ENCODE measurements at places on chromosomes 12 and 14.

DNA sequence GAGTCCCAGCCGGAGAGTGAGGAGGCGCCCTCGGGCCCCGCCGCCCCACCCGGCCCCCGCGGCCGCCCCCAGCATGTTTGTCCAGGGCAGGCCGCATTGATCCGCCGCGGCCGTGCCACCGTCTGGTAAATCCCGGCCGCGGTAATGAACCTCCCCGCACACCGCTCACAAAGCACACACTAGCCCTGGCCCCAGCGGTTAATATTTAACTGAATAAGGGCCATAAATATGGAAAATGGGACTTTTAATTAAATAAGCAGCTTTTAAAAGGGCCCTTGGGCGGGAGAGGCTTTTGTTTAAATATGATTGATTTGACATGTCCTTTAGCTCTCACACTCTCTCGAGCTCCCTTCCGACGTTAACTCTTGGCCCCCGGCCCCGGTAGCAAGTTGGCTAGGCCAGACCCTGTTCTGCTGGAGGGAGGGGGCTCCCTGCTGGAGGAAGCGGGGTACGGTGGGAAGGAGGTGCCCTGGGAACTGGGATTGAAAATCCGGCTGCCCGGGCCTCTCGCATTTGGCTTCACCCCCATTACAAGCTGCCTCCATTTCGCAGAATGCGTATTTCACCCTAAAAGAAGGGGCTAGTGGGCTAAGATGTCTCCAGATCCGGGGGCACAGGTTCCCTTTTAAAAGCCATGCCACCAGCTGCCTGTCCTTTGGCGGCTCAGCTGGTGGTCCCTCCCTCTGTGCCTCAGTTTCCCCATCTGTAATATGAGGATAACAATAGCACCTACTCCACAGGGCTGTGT is 199.8 kb downstream of the RBM19 start:
- DNase-seq, result no peak

GRCh38 chr12:26153421-26154154 is 28.8 kb upstream of the BHLHE41 start:
- DNase-seq, result no peak

GRCh38 chr12:132856581-132856980 is 27.9 kb upstream of the GOLGA3 start:
- no peak for DNase-seq

DNA sequence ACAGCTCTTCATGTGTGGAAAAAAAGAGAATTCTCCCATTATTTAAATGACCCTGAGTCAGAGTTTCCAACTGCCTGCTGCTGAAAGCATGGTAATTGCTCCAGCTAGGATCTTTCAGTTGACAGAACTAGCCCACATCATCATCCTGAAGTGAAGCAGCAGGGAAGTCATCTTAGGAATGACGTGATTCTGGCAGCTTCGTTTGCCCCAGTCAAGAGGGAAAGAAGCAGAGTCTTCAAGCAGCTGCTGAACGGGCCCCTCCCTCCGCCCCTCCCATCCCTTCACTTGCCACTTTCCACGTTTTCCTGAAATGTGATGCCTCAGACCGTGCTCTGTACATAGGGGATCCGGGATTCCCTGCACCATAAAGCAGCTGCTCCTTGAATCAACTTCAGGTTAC is 455.0 kb upstream of the TMEM132C start:
- DNase-seq, result peak; percentile 62

GRCh38 chr14:33435911-33436689 is 497.4 kb downstream of the NPAS3 start:
- no peak for DNase-seq

GRCh38 chr12:13900718-13901117 is 80.7 kb downstream of the GRIN2B start:
- no peak for DNase-seq

- no peak for DNase-seq
Measured at GRCh38 chr12:106251631-106252455, 4.0 kb upstream of the CKAP4 start.

DNA sequence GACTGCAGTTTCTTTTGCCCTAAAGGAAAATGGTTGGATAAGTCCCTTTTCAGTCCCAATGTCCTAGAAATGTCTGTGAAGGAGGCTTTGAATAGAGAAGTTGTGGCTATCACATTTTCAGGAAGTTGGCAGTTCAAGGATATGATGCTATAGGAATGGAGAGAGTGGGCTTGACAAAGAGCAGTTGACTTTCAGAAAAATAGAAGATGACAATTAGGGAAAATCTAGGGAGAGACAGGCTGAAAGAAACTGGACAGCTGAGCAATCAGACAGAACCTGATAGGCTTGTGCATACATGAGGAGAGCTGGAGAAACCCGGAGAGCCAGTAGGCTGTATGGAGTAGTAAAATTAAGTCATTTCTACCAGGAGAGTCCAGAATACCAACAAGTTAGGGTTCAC is 50.5 kb downstream of the LMNTD1 start:
- no peak for DNase-seq

Measured in left ventricle myocardium superior (tissue), 1 donor.